ENCODE measurements at places on chromosomes 7 and 10.

DNA sequence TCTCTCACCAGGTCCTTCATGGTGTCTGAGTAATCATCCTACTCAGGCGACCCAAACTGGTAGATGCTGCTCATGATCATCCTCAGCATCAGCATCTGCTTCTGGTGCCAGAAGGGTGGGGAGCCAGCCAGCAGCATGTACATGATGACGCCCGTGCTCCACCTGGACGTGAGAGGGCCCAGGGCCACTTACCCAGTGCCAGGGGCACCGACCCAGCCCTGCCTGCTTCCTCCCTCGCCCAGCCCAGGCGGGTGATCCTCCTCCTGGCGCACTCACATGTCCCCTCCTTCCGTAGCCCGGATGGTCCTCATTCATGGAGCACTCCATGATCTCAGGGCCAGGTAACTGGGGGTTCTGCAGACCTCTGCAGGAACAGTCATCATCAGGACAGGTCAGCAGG is 764.8 kb upstream of the ZNF722 start:
- DNase-seq = no peak

DNA sequence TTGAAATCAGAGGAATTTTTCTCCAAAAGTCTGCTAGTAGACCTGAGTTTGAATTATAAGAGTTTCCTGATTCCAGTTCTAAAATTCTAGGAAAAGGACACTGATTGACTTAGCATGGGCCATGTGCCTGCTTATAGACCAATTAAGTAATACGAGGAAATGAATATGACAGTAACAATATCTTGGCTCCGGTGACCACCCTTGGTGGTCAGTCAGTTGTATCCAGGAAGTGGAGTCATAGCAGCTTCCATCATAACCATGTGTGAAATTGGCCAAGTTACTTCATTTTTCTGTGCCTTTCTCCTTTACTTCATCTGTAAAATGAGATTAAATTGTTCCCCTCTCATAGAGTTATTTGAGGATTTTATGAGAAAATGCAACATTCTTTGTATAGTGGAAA is 66.9 kb downstream of the MTPAP start:
- no peak for DNase-seq

GRCh38 chr10:24207781-24208611 is 942 bp upstream of the KIAA1217 start:
- DNase-seq = no peak

DNA sequence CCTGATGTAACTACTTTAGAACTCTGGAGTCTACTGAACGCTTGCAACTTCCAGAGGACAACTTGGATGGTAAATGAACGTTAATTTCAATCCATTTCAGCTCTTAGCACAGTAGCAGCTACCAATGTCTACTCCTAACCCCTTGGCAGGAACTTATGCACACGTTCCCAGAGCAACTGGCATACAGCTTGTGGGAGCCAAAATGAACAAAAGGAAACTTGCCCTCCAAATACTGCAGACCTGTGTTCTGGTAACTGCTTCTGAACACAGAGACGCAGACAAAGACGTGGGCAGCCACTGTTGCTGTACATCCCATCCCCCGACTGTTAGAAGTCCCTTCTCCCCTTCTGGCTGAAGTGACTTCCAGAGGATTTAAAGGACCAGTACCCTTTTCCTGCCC is 61.3 kb downstream of the XPNPEP1 start:
- DNase-seq = no peak

DNA sequence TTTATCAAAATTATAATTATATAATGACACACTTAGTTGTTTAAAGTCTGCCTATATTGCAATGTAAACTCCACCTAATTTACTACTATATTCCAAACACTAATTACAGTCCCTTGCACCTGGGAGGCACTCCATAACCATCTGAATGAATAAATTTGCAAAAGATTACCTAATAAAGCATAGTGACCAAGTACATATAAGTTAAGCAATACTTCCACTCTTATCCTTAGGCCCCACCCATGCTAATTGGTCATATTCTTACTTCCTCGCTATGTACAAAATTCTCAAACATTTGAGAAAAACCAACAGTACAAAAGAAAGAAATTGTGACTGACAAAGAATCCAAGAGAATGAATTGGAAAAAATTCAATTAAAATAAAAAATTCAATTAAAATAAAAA is 65.3 kb downstream of the ZFAND4 start:
- DNase-seq = no peak

DNA sequence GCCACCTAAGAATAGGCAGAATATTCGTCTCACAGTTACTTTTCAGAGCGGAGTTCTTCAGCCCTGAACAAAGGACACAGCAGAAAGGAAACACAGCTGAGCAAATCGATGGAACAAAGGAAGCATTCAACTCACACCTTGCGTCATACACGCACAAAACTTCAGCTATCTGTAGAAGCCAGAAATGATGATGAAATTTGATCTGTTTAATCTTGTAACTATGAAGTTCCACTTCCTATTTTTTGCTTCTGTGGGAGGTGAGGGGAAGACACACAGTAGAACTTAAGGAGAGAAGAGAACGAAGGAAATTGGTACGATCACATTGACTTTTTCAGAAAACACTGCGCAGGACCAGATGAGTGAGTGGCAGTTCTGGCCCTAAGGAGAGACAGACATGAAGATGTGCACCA is 26.2 kb downstream of the FAM171A1 start:
- peak; percentile 52 for DNase-seq

- DNase-seq = peak; percentile 61
Measured at GRCh38 chr7:43906331-43907010, at the start of gene URGCP. TSS of gene URGCP (minus strand) at chr7:43906596. CDS start at chr7:43906575, 21 bp downstream.

GRCh38 chr10:31619531-31620061 is 300.6 kb downstream of the ZEB1 start:
- DNase-seq = no peak

DNA sequence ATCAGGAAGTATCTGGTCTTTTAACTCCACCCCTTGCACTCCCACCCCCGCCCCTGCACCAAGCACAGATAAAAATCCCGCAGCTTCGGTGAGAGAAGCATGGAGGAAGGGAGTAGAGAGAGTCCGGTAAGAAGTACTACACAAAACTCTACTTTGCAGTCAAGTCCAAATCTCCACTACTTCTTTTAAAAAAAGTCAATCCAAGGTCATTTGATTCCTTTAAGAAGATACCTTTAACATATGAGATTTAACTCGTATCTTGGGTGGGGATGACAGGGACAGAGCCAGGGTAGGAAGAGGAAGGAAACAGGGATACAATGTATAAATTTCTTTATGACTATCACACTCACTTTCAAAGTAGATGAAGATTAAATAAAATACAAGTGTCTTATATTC is 132.1 kb downstream of the NRBF2 start:
- DNase-seq = peak; percentile 81

DNA sequence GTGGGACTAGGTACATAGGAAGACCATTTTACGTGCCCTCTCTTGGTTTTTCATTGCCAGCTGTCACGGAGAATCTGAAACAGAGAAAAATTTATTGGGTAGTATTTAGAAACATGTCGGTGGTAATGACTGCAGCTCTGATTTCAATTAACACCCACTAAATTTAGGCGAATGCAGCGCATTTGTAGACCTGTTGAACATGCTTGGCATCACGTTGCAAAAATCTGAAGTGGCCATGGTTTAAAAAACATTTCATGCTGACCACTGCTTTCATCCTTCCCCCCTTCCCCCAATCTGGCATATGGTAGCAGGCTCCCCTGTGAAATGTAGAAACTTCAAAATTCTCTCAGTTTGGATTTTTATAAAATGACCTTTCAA is 34.0 kb downstream of the LRMDA start:
- no peak for DNase-seq

- DNase-seq = no peak
Measured at GRCh38 chr10:9869606-9870176, 1148.0 kb upstream of the CELF2 start.

DNA sequence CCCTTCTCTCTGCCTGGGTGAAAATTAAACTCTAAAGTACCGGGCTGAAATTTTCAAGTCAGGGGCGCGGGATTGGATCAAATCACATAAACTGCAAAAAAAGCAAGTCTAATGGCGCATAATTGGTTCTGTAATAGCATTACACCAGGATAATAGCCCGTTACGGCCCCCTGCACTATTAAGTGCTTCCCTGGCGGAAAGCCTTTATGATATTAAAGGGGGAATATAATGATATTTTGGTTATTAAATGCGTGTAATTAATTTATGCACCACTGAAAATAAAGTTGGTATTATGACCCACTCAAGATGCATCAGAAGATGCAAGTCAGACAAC is 744 bp upstream of the DRGX start:
- DNase-seq = no peak

GRCh38 chr7:100483722-100484672 is at the start of gene NYAP1:
TSS of gene NYAP1 (plus strand) at chr7:100483927. CDS start at chr7:100485312, 1,385 bp downstream.
- peak; percentile 78 for DNase-seq

- DNase-seq = peak; percentile 45
Measured at GRCh38 chr7:28190077-28190710, 9.6 kb upstream of the JAZF1 start.

GRCh38 chr7:34596887-34597286 is 61.1 kb upstream of the NPSR1 start:
- no peak for DNase-seq

- no peak for DNase-seq
Measured at GRCh38 chr7:120973849-120974248, 14.7 kb upstream of the CPED1 start.

DNA sequence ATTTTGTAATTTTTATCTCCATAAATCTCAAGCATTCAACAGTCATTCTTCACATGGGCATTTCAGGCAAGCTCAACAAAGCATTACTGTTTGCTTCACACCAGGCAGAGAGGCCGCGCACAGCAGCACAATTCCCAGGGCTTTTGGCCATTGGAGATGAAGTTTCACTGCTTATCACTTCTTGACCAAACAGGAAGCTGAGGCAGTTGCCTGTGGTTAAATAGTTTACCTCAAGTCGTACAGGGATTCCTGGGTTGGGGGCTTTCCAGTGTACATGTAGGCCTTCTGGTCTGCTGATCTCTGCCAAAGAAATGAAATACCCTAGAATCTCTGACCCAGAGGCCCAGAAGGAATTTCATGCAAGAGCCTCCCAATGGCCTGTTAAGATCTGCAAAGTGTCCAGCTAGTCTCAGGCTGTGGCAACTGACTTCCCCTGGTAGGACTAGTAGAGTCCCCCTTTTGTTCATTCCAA is 11.2 kb upstream of the PRDX3 start:
- no peak for DNase-seq

DNA sequence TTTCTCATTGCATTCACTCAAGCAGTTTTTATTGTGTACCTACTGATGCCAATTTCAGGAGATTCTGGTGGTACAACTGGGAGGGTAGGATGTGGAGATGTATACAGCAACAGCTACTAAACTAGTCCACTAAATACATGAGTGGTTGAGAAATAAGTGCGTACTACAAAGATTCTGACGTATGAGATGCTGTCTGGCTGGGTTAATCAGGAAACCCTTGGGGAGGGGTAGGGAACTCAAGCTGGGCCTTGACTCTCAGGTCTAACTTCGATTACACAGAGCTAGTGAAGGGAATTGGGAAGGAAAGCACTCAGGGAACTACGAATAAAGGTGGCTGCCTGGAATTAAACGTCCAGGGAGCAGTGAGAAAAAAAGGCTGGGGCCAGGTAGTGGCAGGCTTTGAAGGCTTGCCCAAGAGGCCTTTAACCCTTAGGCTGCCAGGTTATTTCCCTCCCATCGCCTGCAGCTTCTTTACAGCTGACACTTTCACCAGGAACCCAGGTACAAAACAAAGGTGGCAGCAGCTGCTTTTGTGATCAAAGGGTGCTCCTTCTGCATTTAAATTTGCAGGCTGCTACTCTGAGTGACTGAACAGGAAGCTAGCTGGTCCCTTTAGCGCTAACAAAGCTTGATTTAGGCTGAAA is 3.2 kb downstream of the MMS19 start:
- DNase-seq = no peak

DNA sequence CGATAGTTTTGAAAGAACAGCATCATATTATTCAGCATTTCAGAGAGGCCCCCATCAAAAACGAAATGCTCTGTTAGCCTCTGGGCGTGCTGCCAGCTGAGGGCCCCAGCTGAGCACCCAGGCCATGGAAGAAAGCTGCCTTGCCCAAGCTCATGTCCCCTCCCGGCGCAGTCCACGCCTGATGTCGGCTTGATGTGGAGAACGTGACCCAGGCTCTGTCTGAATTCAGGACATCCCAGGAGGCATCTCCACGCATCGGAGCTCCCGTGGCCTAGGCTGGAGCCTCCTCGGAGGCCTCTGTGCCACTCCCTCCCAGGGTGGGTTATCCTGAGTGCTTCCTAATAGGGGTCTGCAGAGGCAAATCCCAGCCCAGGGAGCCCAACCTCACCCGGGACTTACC is 218.3 kb upstream of the AKR1E2 start:
- no peak for DNase-seq

DNA sequence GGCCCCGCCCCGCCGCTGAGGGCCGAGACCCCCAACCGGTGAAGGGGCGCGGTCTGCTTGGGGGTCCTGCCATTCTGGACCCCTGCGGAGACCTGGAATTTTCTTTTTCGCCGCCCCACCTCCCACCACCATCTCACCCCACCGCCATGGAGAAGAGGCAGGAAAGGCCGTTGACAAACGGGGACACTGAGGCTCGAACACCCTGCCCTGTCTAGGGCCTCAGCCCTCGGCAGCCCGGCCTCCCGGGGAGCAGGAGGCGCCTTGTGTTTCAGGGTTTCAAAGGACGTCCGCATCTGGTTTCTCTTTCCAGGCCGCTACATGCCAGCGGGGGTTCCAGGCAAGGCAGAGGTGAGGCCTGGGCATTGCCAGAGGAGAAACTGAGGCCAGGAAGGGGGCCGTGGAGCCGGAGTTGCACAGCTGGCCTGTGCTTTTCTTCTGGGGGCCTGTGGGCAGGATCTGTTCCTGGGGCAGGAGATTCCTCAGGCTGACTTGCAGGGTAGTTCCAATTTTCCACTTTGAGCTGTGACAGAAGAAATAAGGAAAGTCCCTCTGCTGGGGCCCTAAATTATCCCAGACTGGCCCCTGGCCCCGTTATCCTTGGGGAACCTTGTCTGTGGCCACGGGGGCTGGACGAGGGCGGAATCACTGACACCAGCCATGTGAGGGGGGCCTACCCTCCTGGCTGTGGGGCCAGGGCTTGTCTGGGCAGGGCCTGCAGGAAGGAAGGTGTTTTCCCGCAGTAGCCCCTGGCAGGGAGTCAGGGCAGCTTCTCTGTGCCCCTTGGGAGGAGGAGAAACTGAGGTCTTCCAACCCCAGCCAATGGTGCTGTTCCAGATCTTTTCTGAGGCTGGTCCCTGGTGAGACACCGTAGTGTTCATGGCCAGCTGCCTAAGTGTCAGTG is 900 bp upstream of the MICALL2 start:
- peak; percentile 78 for DNase-seq

DNA sequence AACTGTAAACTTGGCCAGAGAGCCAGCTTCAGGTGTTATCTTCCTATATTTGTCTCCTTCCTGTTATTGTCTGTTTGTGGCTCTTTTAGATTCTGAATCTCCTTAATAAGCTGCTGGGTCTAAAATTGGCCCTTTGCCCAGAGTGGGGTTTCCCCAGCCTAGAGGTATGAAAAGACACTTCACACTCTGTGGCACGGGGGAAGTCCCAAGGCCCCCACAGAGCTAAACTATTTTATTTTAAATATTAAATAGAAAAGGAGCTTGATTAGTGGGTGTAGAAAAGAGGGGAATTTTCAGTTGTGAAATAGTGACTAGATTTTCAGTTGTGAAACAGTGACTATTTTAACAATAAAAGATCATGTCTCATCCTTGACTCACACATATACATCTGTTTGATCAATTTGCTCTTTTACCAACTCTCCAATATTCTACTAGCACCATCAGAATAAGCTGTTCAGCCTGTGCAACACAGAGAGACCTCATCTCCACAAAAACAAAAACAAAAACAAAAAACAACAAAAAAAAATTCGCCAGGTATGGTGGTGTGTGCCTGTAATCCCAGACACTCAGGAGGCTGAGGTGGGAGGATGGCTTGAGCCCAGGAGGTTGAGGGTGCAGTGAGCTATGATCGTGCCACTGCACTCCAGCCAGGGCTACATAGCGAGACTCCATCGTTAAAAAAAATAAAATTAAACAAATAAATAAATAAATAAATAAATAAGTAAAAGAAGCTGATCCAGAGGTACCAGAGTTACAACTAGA is 24.9 kb upstream of the ADO start:
- DNase-seq = no peak
